ENCODE measurements at places on chromosomes 2 and 18.

DNA sequence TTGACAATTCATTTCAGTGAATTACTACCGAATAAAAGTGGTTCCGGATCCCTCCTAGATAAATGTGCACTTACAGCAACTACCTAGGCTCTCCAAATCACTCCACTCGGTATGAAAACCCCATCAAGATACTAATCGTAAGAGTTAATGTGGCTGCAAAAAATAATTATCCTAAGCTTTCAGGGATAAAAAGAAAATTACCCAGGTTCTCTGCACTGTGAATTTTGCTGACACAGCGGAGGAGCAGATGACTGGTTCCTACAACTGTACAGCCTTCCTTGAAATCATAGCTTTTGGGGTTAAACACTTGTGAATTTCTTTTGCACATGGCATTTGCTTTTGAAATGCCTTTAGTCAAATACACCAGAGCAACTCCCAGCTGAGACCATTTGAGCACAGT lies 104.7 kb downstream of the CD226 start:
- DNase-seq: no peak

- DNase-seq: no peak
These were observed 82.0 kb downstream of the PHLPP1 start for GRCh38 chr18:62797329-62797728.

- DNase-seq: no peak
These were observed 459 bp upstream of the EFR3B start for GRCh38 chr2:25041307-25041927.

GRCh38 chr18:32238635-32239268 lies 48.9 kb downstream of the MEP1B start:
- DNase-seq: no peak

DNA sequence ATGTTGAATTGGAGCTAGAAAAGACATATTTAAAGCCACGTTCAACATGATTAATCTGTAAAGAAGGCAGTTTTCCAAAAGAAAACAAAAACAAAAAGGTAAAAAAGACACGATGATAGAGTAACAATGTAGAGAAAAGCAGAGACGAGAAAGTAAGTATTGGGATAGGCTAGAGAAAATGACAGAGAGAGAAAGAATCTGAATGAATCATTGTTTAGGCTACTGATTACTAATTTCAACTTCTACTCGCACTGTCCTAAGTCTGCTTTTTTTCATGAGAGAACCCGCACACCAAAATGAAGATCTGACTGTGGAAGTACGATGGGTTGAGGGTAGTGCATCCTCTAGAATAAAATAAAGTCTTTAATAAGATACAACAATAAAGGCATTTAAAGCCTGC lies 1599.2 kb upstream of the TMEFF2 start:
- no peak for DNase-seq

- no peak for DNase-seq
These were observed 56.2 kb upstream of the TMEM163 start for GRCh38 chr2:134774786-134775641.

GRCh38 chr2:162243294-162243693 lies at the start of gene FAP:
Gene FAP, minus strand, starts transcription at chr2:162243445. Its CDS starts 118 bp downstream, at chr2:162243327.
- DNase-seq: no peak

DNA sequence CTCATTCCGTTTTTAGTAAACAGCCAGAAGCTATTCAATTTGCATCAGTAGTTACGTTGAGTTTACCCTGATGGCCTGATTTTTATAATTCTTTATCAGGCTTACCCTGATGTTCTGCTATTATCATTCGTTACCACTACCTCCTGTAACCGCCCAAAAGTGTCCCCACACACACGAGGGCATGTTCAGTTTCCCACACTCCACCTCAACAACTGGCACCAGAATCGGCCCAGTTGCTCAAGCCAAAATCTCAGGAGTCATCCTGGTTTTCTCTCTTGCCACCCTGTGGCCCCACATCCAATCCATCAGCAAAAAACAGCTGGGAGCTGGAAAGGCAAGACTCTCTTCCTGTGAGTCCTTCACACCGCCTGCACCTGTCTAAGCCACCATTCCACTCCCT lies 102.9 kb upstream of the RAB6C start:
- no peak for DNase-seq

DNA sequence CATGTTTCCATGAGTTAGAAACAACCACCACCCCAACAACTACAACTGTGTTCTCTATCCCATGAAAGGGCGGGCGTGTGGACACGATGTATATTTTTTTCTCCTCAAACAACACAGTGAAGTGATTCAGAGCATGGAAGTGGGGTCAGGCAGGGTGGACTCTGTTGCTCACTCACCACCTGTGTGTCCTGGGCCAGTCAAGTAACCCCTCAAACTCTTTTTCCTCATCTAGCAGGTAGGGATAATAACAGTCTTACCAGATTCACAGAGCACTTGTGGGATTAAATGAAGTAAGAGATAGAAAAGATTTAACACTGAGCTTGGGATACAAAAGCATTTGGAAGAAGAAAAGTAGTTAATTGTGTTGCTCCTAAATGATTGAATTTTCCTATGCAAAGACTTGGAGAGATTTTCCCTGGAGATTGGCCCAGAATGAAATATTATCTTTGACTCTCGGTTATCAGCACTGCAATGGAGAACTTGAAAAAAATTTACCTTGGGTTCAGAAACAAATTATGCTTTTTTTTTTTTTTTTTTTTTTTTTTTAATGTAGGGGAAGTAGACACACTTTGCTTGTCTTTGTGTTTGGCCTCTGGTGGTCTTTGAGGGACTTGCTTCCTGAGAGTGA lies 161.9 kb upstream of the EPAS1 start:
- no peak for DNase-seq

All from cortex of kidney (tissue), 1 donor.